ENCODE measurements at places on chromosomes 2 and 18.
A peak's percentile ranks its signal among the peaks of the same experiment; 100 is the strongest.

GRCh38 chr2:232432598-232433184, 23.3 kb upstream of the ALPI start:
- DNase-seq: peak; percentile 63

DNA sequence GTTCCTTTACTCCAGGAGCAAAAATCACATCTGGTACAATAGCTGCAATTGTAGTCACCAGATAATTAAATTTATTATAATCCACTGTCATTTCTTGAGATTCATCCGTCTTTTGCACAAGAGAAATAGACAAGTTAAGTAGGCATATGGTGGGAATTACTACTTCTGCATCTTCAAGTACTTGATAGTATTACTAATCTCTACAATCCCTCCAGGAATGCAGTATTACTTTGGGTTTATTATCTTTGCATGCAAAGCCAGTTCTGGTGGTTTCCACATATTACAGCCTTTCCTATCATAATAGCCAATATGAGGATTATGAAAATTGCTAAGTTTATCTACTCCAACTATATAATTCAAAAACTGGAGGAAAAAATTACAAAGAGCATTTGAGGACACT, 254.1 kb downstream of the IKZF2 start:
- DNase-seq: no peak

- DNase-seq: no peak
Observed at GRCh38 chr18:42025974-42026625, 71.1 kb downstream of the PIK3C3 start.

DNA sequence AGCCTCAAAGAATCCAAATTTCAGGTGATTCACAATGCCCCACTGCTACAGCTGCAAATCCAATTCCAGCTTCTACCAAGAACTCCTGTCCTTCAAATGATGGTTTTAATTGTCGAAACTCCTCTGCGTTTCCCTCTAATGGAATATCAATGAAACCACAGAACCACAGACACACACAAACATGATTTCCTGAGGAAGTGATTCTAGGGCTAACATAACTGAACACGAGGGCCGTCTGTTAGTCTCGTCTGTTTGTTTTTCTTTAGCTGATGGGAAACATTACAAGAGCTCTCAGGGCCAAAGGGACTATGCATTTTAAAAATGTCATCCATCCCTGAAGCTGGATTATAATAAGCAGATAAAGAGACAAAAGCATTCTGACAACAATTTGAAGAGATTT, 59.4 kb downstream of the RNF152 start:
- no peak for DNase-seq

DNA sequence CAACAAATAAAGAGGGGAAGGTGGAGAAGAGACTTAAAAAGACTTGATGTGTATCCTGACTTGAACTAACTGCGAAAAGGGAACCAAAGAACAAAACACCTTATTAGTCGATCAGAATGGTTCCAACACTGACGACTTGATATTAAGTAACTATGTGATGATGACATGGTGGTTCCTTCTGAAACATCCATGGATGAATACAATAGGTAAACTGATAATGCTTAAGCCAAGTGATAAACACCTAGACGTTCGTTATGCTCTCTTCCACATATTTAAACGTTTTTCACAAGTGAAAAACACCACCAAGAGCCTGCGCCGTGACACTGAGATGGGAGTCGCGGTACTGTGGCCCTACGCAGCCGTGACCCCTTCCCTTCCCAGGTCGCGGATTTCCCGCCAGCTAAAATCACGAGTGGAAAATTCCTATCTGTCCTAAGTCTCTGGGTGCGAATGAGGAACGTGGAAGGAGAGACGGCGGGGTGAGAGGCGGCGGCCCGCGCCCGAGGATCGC, 797 bp downstream of the TTC32 start:
- DNase-seq: no peak

DNA sequence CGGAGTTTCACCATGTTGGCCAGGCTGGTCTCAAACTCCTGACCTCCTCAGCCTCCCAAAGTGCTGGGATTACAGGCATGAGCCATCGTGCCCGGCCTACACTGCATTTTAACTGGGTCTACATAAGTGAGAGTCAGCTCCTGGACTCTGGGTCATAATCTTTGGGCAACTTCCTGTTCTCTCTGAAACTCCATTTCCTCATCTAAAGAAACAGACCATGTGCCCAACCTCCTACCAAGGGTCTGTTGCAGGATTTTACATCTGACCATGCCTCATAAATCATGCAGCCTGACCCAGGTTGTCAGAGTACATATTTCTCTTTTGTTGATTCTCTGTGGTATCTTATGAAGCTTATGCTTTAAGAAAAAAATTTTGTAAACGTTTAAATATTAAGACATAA, 280.4 kb downstream of the ALPK2 start:
- DNase-seq: no peak

GRCh38 chr2:135909976-135910375, 33.7 kb upstream of the MCM6 start:
- no peak for DNase-seq

- no peak for DNase-seq
Observed at GRCh38 chr2:15673919-15674636, 82.4 kb downstream of the DDX1 start.

GRCh38 chr2:30675758-30676157, 131.5 kb downstream of the CAPN13 start:
- no peak for DNase-seq

DNA sequence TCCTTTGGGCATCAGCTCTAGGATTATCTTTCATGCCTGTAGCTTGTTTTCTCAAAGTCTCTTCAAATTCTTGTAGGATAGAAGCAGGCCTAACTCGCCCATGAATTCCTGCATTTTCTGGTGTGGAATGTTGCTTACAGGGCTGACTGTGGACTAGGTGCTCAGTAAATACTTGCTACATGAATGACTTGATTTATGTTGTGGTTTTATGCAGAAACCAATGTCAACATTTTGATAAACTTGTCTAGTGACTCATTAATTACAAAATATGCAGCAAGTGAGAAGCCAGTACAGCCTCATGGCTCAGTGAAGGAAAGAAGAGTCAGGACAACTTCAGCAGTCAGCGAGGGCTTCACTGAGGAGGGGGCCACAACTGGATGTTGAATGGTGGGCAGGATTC, 110.6 kb upstream of the SIX2 start:
- DNase-seq: no peak

DNA sequence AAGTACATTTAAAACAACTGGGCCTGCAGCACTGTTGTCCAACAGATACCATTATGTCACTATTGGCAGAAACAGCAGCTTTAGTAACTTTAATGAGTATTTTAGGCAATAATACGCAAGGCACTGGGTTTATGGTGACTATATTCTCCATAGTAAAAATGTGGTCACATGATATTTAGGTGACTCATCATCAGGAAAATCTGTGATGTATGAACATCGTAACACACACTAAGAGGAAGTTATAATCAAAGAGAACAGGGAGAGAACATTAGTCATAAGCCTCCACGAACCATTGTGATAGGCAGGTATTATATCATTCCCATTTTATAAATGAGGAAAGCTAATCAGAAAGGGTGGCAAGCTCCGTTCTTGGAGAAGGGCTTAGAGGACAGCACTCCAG, 36.9 kb downstream of the RAPH1 start:
- DNase-seq: no peak

GRCh38 chr2:15726321-15727057, 134.8 kb downstream of the DDX1 start:
- no peak for DNase-seq

- no peak for DNase-seq
Observed at GRCh38 chr18:58538604-58539386, 90.1 kb downstream of the ALPK2 start.

GRCh38 chr2:51003345-51004192, 28.4 kb downstream of the NRXN1 start:
- DNase-seq: no peak

- DNase-seq: peak; percentile 51
Observed at GRCh38 chr2:113263546-113263945, 15.2 kb downstream of the PAX8 start.

GRCh38 chr2:45470531-45470930, 140.5 kb downstream of the SRBD1 start:
- DNase-seq: no peak

DNA sequence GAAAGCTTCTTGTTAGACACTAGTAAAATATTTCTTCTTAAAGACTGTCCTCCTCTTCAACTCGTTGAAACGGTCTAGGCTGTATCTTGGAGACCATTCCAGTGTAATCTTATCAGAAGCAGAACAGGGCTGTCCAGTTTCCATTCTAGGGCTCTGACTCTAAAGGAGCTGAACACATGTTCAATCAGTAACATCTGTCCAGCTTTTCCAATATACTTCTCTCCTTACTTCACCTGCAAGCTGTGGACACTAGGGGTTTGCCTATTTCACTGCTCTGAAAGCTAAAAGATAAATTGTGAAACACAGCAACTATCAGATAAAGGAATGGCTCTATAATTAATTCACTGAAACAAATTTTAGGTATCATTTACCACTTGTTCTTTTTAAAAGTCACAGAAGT, 73.8 kb downstream of the ZNF385B start:
- DNase-seq: no peak

DNA sequence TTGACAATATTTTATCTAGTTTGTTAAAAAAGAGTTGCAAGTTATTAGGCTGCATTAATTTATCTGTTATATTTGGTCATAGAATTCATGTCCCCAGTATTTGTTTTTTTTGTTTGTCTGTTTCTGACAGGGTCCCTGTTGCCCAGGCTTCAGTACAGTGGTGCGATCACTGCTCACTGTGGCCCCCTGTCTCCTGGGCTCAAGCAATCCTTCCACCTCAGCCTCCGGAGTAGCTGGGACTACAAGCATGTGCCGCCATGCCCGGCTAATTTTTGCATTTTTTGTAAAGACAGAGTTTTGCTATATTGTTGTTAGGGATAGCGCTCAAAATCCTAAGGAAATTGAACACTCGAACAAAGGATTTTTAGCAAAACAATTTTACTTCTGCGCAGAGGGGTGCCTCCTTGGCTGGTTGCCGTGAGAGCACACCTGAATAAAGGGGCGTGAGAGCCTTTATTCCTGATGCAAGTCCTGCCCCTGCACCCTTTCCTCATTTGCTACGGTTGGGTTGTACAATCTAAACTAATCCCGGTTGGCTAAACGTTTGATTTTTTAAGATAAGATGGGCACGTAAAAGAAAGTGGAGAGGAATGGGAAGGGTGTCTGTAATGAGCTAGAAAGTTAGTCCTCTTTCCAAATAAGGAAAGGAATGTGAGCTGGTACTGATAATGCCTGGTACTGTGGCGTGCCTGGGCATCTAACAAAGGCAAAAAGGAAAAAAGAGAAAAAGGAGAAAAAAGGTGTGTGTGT, 65.5 kb downstream of the COMMD1 start:
- no peak for DNase-seq

GRCh38 chr18:42860011-42860410, 255.5 kb downstream of the RIT2 start:
- no peak for DNase-seq

DNA sequence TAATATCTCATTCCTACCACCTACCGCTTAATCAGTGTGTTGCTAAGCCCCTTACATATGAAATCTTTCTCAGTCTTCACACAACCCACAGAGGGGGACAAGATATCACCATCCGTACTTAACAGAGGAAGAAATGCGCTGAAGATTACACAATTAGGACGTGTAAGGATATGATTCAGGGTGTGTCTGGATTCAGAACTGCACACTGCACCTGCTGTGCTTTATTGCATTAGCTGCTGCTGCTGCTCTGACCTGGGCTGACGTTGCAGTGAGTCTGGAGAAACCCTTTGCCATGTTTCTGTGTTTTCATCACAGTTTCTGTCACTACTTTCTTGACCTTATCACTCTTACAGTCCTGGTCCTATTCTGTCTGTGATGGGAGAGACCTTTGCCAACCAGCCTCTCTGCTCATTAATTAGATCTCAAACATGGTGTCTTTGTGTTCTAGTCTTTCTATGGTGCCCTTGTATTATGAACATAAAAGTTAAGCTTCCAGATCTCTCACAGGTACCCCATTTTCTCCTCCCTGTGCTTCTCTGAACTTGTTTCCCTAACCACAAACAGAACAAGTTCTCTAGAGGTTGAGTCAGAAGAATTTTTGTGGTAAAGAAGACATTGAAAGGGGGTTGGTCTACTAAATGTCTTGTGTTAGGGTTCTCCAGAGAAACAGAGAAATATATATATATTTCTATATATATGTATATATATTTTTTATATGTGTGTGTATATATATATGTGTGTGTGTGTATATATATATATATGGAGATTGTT, 92.9 kb upstream of the CYP1B1 start:
- no peak for DNase-seq

DNA sequence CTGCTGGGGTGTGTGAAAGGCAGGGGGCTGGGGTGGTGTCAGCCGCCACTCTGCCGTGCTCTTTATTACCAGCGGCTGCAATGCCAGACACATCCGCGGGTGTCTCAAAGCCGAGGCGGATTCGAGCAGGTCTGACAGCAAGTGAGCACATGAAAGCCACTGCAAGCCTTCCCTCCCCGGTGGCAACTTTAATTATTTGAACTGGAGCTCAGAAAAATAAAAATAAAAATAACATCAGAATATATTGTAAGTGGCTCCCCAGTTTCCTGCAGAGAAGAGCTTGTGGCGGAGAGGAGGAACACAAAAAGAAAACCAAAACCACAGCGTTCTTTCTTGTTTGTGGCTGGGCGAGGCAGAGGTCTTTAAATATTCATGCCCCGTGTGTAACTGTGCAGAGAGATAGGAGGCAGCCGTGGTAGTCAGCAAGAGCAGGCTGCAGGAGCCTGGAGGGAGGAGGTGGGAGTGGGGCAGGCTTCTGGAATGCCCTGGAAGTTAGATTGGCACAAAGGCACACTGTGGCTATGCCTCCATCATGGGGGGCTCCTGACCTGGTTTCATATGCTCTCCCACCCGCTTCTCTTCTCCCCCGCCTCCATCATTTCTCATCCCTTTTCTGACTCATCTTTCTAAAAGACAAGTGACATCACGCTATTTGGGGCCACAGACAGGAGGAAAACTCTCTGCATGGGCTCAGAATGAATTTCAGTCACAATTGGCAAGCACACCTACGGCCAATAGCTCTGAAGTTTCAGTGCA, 199.8 kb downstream of the CLIP4 start:
- DNase-seq: no peak

DNA sequence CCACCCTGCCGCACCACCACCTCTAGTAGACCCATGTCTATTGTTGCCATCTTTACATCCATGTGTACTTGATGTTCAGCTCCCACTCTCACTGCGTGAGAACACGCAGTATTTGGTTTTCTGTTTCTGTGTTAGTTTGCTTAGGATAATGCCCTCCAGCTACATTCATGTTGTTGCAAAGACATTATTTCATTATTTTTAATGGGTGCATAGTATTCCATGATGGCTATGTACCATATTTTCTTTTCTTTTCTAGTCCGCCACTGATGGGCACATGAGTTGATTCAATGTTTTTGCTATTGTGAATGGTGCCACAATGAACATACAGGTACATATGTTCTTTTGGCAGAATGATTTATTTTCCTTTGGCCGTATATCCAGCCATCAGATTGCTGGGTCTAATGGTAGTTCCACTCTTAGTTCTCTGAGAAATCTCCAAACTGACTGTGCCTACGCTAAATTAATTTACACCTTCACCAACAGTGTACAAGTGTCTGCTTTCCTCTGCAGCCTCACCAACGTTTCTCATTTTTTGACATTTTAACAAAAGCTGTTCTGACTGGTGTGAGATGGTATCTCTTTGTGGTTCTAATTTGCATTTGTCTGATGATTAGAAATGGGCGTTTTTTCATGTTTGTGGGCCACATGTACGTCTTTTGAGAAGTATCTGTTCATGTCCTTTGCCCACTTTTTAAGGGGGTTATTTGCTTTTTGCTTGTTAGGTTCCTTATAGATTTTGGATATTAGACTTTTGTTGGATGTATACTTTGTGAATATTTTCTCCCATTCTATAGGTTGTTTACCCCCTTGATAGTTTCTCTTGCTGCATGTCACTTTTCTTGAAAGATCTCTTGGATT, 10.5 kb upstream of the ZNF513 start:
- DNase-seq: no peak

- DNase-seq: no peak
Observed at GRCh38 chr2:59206361-59206760, 965.2 kb upstream of the FANCL start.

Measured in posterior vena cava (tissue), 2 donors.